ENCODE measurements at places on chromosomes 3 and 15. TPM values are rescaled to one million over a fixed set of nuclear protein-coding genes. Genes with fewer than 3 reads are reported as not detected.

Gene ELP6
- total RNA-seq: 39.4 TPM

Gene REC114
- total RNA-seq: not detected

Gene UBP1
- 33.7 TPM for total RNA-seq

Gene HYAL1
- total RNA-seq: 1.1 TPM

DNA sequence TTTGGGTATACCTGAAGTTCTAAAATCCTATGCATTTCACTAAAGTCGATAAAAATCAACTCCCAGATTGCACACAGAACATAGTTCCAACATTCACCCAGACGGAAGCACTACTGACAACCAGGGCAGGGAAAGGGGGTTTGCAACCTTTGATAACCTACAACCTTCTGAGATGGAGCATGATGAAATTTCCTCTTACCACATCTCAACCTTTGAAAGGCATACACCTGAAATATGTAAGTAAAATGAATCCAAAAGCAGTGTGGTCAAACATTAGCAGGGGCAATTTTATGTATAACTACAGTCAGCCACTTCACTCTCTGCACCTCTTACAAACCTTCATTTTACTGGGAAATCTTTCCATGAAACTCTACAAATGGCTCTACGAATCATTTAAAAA, 184.1 kb downstream of the FOXP1 start:
- no peak for DNase-seq

- no peak for DNase-seq
Observed at GRCh38 chr15:71526060-71526820, 284.1 kb upstream of the NR2E3 start.

DNA sequence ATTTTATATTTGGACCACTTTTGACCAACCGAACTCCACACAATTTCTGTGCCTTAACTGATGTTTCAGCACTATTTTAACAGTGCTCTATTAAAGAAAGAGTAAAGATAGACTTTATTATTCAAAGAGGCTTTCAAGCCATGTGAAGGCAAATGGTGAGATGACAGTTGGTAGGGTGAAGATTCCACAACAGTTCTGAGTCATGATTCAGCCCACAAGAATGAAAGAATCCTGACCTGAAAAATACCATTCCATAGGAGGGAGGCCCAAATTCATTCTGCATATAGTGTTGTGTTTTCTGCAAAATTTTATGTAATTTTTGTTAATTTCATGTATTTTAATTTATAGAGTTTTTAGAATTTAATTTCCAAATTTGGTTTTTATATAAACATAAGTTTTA, 135.6 kb upstream of the STAC start:
- DNase-seq: no peak

GRCh38 chr3:192207239-192207638, 520.1 kb downstream of the FGF12 start:
- DNase-seq: no peak

DNA sequence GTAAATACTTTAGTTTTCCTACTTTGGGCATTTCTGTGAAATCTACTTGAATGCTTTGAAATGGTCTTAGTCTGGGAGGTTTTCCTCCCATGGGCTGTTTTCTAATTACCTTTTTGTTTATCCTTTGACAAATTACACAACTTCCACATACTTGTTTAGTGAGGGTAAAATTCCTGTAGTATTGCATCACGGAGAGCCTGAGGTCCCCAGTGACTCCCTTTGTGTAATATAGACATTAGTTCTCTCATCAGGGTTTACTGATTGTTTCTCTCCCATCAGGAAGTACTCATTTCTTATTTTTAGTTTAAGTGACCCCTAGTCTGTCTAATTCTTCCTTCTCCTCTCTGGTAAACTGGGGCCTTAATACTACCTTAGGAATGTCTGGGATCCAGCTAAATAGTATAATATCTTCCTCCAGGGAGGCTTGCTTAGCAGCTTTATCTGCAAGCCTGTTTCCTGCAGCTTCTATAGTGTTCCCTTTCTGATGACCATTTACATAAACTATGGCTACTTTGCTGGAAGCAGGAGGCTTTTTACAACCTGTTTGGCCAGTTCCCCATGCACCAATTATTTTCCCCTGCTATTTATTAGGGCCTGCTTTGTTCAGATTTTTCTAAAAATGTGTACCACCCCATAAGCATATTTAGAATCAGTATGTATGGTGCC, 87.2 kb upstream of the XCR1 start:
- DNase-seq: no peak

DNA sequence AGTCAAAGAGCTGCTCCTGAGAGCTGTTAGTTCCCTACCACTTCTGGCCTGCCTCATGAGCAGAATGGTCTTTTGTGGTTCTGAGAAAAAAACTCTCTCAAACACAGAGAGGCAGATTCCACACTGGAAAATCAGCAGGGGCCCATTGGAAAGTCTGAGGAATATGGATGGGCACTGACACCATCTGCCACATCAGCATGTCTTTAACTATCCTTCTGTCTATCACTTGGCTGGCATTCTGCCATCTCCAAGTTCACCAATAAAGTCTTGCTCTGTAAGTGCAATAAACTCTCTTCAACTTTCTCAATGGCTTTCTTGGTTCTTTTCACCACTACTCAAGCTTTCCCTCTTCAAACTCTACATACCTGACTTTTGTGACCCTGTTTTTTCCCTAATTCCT, 101.3 kb upstream of the GALNT15 start:
- no peak for DNase-seq

DNA sequence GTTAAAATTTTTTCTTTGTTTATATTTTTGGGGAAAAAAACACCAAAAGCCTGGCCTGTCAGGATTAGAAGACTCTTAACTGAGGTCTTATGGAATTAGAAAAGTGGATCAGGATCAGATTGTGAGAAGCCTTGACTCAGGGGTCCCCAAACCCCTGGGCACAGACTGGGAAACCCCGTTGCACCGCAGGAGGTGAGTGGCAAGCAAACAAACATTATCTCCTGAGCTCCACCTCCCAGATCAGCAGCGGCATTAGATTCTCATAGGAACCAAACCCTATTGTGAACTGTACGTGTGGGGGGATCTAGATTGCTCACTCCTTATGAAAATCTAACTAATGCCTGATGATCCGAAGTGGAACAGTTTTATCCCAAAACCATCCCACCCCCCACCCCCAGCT, 117.2 kb downstream of the TCF12 start:
- no peak for DNase-seq

GRCh38 chr3:11668243-11669235, 24.8 kb upstream of the VGLL4 start:
- no peak for DNase-seq

DNA sequence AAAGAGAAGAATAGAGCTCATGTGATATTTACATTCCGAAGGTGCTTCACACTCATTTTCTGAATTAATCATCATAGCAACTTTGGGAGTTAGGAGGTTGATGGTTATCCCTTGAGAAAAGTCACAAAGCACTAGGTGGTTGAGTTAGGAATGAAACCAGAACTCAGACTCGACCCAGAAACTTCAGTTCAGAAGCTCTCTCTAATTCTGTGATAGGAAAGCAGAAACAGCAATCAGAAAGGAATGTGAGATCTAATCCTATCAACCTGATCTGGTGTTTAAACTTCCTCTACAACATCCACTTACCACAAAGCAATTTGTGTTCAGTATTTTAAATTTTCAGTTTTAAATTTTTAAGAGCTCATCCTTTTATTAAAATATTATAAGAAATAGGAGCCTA, 211.2 kb downstream of the CNTN3 start:
- no peak for DNase-seq

DNA sequence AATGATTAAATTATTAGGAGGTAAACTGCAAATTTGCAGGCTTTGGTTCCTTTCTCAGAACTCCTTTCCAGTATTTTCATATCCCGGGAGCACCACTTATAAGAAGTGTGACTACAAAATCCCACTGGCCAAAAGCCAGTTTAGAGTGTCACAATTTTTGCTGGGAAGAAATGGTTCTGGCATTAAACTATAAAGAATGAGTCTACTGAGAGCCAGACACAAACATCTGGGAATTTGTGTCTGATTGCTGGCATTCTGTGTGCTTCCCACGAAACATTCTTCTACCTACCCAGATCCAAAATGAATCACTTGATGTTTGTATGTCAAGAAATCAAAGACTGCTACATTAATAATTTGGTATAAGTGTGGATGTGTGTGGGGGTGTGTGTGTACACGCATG, 82.8 kb downstream of the DUT start:
- DNase-seq: no peak

- no peak for DNase-seq
Observed at GRCh38 chr15:67022587-67023105, 42.8 kb upstream of the SMAD3 start.

- DNase-seq: no peak
Observed at GRCh38 chr3:24060055-24060454, 115.0 kb downstream of the NR1D2 start.

- DNase-seq: peak; percentile 98
Observed at GRCh38 chr3:193078996-193079753, 161.5 kb upstream of the MB21D2 start.
